ENCODE measurements at places on chromosomes 12 and 14.
A peak's percentile ranks its signal among the peaks of the same experiment; 100 is the strongest.

GRCh38 chr14:97276573-97276972, 479.4 kb downstream of the VRK1 start:
- no peak for DNase-seq

DNA sequence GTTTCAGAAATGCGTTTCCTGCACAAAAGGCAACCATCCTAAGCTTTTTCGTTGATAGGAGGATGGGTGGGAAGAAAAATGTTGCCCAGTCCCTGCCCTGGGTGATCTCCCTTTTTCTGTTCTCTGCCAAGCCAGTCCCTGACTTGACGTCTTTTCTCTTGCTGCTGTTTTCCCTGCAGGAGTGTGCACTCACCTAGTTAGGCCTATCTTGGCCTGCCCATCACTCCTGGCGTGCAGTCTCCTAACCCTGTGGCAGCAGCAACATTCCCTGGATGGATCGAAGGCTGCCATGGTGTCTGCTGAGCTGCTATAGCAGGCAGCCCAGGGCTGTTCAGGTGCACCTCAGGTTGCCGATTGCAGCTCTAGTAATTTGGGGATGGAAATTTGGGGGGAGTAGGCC, 1.2 kb downstream of the UNC119B start:
- no peak for DNase-seq

- no peak for DNase-seq
Measured at GRCh38 chr12:43436597-43436996, 115.4 kb downstream of the ADAMTS20 start.

- no peak for DNase-seq
Measured at GRCh38 chr12:106442575-106442974, 85.0 kb downstream of the POLR3B start.

DNA sequence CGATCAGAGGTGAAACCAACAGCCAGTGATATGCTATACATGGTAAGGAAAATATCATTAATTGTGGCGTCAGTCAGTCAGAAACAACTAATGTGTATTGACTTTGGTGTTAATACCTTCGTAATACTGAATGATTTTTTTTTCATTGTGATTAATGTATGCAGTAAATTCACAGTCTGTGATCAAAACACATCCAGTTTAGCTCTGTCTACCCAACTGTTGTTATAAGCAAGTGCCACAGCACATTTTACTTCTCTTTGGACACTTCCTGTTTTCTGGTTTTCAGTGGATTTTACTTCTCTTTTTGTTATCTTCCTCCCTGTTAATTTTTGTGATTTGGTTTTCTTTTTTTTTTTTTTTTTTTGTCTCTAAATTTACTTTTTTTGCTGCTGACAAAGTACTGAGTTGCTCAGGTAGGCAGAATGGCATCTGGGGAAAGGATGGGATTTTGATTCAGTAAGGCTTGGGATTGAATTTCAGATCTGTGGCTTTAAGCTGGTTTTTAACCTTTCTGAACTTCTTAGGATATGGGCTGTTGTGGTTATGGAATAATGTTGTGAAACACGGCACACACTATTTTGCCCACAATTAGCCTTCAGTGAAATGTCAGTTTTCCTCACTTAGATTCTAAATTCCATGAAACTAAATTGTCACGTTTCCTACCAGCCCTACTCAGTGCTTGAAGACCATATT, 604 bp downstream of the GLIPR1 start:
- DNase-seq = peak; percentile 45

Data from choroid plexus epithelial cell (primary cell).